Esophagus mucosa (tissue), 1 donor: ENCODE measurements at places on chromosomes 3 and 15. TPM values are rescaled to one million over a fixed set of nuclear protein-coding genes. Genes with fewer than 3 reads are reported as not detected.
A peak's percentile ranks its signal among the peaks of the same experiment; 100 is the strongest.

CTXN2 gene
- not detected for total RNA-seq

TPRG1 gene
- 30.4 TPM for total RNA-seq

THBS1 gene
- total RNA-seq, result 16.3 TPM

APOD gene
- total RNA-seq, result 3.5 TPM

CPNE4 gene
- total RNA-seq, result 0.04 TPM

LINGO1 gene
- total RNA-seq, result 0.32 TPM

COL6A6 gene
- total RNA-seq, result 0.08 TPM

FOXL2 gene
- not detected for total RNA-seq

IL17RD gene
- 2.4 TPM for total RNA-seq

MLF1 gene
- 2.6 TPM for total RNA-seq

FEM1B gene
- 46.8 TPM for total RNA-seq

SH3GL3 gene
- 3.3 TPM for total RNA-seq

COL6A5 gene
- 0.16 TPM for total RNA-seq

DNA sequence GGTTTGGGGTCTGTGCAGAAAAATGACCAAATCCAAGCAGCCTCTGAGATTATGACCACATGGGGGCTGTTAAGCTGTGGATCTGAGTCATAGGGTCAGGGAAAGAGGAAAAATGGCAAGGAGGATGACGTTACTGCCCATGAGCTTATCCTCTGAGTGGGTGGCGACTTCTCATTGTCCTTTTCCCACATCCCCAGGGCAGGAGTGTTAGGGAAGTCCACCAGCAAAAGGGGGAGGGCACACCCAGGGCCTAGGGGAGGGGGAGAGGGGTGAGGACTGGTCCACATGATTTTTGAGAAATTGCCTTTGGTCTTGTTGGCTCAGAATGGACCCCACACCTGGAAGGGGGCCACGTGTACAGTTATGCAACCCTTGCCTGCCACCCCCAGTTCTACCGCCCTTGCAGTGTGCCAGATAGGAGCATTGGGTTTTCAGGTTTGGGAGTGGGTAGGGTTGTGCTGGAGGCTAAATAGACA, 2.6 kb downstream of the CD276 start:
- ATAC-seq, result no peak

GRCh38 chr3:74122281-74122680, 492.2 kb downstream of the CNTN3 start:
- no peak for ATAC-seq

DNA sequence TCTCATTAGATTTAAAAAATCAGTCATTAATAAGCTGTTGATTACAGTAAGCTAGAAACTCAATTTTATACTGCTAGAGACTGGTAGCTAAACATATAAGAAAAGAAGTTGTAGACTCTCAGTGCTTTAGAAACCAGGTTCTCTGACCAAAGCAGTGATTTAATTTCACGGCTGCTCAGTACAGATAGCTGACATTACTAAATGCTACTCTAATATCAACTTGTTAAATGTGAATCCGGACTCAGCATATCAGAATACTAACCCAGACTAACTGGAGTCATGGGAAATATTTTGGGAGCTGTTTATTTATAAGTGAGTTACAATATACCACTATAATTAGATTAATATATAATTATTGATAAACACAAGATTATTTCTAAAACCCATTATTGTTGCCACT, 80.4 kb downstream of the NEDD4 start:
- ATAC-seq, result no peak

DNA sequence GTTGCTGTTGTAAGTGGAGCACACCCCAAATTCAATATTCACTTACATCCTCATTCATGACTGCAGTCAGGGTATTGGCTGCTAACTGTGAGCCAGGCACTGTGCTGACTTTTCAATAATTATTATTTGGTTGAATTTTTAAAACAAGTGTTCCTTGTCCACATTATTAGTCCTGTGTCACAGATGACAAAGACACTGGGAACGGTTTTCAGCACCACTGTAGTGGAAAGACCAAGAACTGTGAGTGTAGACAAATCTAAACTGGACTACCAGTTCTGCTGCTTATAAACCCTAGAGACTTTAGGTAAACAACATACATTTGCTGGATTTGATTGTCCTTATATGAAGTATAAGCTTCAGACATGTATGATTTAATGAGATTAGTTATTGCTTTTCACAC, 197.7 kb upstream of the ROBO2 start:
- ATAC-seq, result no peak

DNA sequence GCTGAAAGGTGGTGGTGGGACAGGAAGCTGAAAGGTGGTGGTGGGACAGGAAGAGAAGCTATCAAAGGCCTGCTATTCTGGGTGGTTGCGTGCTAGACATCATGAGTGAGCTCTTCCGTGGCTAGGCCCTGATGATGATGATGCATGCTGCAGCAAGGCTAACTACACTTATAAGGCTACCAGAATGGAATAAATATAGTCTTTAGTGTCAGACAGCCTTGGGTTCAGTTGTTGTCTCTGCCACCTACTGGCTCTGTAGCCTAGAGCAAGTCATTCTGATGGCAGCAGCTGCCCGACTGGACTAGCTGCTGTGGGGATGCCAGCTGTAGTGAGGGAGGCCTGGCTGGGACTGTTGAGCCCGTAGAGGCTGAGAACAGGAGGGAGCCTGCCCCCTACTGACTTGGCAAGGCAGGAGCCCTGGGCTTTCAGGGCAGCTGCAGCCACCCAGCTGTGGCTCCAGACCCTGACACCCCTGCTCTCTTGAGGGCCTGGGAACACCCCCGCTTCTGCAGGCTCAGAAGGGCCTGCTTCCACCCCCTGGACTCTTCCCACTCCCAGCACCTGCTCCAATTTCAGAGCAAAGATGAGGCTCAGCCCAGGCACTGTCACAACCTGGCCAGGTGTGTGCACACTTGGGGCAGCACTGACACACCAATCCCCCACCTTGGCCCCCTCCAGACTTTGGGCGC, 21.4 kb upstream of the ZBED2 start:
- ATAC-seq, result peak; percentile 84

DNA sequence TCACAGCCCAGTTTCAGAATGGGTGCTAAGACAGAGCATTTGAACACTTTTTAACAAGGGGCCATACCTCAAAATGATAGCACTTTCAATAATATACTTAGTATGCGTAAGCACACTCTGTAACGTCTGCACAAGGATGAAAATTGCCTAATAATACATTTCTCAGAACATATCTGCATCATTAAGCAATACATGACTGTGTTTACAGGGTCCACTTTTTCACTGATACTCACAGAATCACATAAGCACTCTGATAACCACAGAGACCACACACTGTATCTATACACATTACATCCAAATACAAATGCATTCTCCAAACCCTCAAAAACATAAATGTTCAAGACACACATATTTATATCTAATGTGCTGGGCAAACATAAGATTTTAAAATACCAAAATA, 79.8 kb downstream of the NR1I2 start:
- no peak for ATAC-seq

- no peak for ATAC-seq
These were observed 268.7 kb downstream of the TBL1XR1 start for GRCh38 chr3:176928582-176928931.

GRCh38 chr3:94185753-94186152, 122.9 kb downstream of the NSUN3 start:
- no peak for ATAC-seq

- no peak for ATAC-seq
These were observed 124.9 kb upstream of the STRIT1 start for GRCh38 chr3:155418407-155418806.

DNA sequence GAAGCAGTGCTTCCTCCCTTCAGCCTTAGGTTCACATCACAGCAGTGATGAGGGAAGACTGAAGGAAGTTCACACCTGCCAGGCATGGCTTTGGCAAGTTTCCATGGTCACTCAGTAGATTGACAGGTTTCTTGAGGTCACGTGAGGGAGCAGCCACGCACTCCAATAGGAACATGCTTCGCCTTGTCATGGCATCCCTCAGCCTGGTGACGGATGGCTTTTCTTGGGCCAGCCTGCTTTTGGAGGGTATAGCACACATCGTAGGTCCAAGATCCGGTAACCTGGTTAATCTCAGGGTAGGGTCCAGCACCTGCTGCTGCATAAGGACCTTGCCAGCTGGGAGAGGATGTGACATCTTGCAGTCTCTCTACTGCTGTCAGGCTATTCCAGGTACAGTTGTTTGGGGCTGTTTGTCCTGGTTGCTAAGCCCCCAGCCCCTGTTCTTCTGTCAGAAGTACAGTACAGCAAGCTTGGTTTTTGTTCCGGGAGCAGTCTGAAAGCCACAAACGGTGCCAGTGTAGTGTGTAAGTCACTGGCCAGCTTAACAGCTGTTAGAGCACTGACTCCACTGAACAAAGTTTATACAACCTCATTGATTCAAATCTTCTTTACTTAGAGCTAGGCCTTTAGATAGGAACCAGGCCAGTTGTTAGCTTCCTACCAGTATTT, 42.3 kb downstream of the PSMD6 start:
- peak; percentile 12 for ATAC-seq

DNA sequence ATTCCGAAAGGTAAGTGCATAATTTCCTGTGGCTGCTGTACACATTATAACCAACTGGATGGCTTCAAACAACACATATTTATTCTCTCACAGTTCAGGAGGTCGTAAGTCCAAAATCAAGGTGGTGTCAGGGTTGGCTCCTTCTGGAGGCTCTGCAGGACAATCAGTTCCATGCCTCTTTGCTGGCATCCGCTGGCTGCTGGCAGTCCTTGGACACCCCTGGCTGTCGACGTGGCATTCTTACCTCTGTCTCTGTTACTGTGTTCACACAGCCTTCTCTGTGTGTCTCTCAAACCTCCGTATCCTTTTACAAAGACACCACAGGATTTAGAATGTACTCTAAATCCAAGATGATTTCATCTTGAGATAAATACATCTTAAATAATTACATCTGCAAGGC, 398.8 kb upstream of the ATP10A start:
- no peak for ATAC-seq

GRCh38 chr3:46673151-46674030, 20.1 kb downstream of the ALS2CL start:
- no peak for ATAC-seq

GRCh38 chr3:11304175-11304574, 32.0 kb downstream of the ATG7 start:
- no peak for ATAC-seq

DNA sequence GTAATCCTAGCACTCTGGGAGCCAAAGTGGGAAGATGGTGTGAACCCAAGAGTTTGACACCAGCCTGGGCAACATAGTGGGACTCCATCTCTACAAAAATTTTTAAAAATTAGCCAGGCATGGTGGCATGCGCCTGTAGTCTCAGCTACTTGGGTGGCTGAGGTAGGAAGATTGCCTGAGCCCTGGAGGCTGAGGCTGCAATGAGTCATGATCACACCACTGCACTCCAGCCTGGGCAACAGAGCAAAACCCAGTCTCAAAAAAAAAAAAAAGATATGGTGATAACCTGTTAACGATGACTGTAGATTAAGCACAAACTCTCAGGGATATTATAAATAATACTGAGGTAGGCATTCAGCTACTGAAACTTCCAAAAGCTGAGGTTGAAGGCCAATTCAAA, 107.5 kb downstream of the SLC49A4 start:
- ATAC-seq, result no peak

DNA sequence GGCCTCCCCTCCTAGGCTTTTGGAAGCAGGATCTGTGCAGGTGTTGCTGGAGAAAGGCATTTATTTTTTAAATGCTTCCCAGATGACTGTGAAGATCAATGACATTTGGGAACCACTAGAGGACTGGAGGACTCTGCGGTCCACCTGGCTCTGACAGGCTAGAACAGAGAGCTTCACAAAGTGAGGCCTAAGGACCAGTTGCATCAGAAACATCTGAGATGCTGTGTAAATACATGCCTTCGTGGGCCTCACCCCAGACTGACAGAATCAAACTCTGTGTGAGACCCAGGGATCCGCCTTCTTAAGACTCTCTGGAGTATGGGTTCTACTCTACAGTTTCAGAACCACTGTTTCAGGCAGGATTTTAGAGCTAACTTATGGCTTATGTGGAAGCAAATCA, 105.0 kb upstream of the ICE2 start:
- ATAC-seq, result peak; percentile 47

- no peak for ATAC-seq
These were observed 84.1 kb downstream of the SCN11A start for GRCh38 chr3:38967693-38967989.

GRCh38 chr3:53519065-53519709, 24.8 kb downstream of the CACNA1D start:
- no peak for ATAC-seq

- ATAC-seq, result no peak
These were observed 2.8 kb downstream of the TAGLN3 start for GRCh38 chr3:112001526-112001925.

DNA sequence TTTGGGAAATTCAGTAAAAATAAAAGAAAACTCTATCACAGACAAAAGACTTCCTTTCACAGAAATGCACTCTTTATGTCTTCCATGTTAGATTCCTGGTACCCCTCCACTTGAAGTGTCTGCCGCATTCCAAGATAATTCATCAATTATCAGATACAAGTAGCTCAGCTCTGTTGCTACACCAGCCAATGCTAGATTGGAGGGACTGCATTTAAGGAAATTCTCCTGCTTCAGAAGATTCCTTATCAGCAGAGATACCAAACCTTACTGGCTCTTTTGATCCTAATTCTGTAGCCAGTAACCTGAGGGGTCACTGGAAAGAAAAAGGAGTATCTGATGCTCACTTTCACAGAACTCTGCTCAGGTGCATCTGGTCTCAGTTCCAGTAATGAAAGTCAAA, 63.9 kb downstream of the TM4SF4 start:
- no peak for ATAC-seq

GRCh38 chr3:176787506-176787905, 409.8 kb downstream of the TBL1XR1 start:
- no peak for ATAC-seq

DNA sequence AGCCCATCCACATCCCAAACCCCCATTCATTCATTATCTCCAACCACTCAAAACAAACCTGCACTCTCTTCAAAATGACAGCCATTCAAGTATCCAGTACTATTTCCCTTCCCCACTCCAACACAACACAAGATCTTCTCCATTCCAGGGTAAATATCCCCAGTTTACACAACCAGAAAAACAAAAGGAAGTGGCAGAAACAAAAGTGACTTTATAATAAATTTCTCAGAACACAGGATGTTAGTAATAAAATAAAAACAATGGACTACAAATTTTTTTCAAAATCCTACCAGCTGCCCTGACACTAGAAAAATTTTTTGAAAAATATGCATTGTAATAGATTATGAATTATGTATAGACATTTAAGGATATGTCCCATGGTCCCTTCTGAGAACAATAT, 14.2 kb downstream of the CPA3 start:
- ATAC-seq, result no peak

DNA sequence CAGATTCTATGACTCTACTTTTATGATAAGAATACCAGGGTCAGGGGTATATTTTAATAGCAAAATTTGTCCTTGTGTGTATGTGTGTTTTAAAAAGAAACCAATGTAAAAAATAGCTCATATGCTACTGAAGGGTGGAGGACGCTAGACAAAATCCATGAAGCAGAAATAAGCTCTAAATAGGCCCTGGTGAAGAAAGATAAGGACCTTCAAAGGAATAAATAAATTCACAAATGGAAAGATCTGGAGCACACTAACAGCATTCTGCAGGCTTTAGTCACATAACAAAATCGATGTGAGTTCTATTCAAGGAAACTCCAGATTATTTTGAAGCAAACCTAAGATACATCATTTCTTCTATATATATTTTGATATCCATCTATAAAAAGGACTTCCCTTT, 27.2 kb upstream of the ATP11B start:
- no peak for ATAC-seq

GRCh38 chr3:24166515-24166914, 221.4 kb downstream of the NR1D2 start:
- ATAC-seq, result no peak

- ATAC-seq, result peak; percentile 91
These were observed 49.3 kb upstream of the TRPM1 start for GRCh38 chr15:31150732-31151231.

GRCh38 chr3:20905210-20905805, 719.3 kb upstream of the SGO1 start:
- ATAC-seq, result no peak

- ATAC-seq, result no peak
These were observed 664.4 kb upstream of the CBLB start for GRCh38 chr3:106533093-106533787.
